ENCODE measurements at places on chromosomes 16 and 17.

GRCh38 chr17:77472468-77473310 is 331.9 kb downstream of the SEC14L1 start:
- DNase-seq: no peak

DNA sequence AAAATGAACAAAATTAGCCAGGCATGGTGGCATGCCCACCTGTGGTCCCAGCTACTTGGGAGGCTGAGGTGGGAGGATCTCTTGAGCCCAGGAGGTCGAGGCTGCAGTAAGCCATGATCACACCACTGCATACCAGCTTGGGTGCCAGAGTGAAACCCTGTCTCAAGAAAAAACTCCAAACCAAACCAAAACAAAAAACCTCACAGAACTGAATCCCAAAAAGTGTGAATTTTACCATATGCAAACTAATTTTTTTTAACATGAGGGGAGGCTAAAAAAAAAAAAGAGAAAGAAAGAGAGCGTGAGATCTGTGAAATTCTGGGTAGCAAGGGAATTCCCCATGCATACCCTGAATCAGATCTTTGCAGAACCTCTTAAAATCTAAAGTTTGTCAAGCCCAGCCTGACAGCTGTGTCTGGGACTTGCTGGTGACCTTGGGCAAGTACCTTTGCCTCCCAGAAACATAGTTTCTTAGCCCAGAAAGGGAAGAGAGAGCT is 17.1 kb upstream of the CDH1 start:
- no peak for DNase-seq

GRCh38 chr16:84553873-84554399 is 49.5 kb upstream of the MEAK7 start:
- no peak for DNase-seq

- DNase-seq: no peak
These were observed 123.9 kb upstream of the CIBAR2 start for GRCh38 chr16:85235991-85236817.

DNA sequence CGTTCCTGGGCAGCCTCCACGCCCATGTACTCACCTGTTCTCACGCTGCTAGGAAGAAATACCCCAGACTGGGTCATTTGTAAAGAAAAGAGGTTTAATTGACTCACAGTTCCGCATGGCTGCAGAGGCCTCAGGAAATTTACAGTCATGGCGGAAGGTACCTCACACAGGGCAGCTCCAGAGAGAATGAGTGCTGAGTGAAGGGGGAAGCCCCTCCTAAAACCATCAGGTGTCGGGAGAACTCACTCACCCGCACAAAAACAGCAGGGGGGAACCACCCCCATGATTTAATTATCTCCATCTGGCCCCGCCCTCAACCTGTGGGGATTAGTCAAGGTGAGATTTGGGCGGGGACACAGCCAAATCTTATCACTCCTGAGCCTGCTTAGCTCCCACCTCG is 18.2 kb downstream of the RAB40C start:
- no peak for DNase-seq

DNA sequence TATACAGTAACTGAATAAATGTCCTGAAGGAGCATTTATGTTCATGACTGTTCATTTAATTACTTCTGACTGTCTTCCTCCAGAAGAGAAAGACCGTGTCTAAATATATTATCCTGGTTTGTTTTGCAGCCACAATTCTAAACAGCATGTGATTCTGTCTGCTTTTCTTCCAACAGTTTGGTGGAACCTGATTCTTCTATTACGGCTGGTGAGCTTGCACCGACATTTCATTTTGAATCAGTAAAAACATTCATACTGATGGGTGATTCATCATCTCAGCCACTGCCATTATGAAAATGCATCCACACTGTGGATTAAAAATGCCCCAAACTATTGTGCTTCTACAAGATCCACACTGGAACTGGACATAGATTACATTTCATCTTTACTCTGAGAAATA is 16.9 kb downstream of the KNOP1 start:
- no peak for DNase-seq

- DNase-seq: no peak
These were observed 825.4 kb downstream of the KCNJ18 start for GRCh38 chr17:22517716-22518115.

- DNase-seq: no peak
These were observed 2.3 kb upstream of the SOX9 start for GRCh38 chr17:72118335-72119076.

- DNase-seq: no peak
These were observed 6.4 kb downstream of the STAT5A start for GRCh38 chr17:42294469-42295398.

Data from stimulated activated CD4-positive, alpha-beta T cell treated with anti-CD3 and anti-CD28 coated beads, Interleukin-1b, Interleukin-23, amount 100 ng/mL, for 1 hour (primary cell).